HT-29 (cell line): ENCODE measurements at places on chromosomes 4 and X. TPM values are rescaled to one million over a fixed set of nuclear protein-coding genes. Genes with fewer than 3 reads are reported as not detected.

Gene TMSB15C
- total RNA-seq, result not detected in 2 replicates

Gene NDP
- not detected in 2 replicates for total RNA-seq

Gene DBET
- total RNA-seq, result not detected in 2 replicates

Gene TBX22
- not detected in 2 replicates for total RNA-seq

Gene BEX1
- not detected in 2 replicates for total RNA-seq

Gene ARSJ
- total RNA-seq, result 28.4 and 31.0 TPM in 2 replicates

Gene F9
- total RNA-seq, result not detected in 2 replicates

Gene ADH1A
- total RNA-seq, result not detected in 2 replicates

Gene DDX53
- total RNA-seq, result not detected in 2 replicates

Gene MAGEC2
- total RNA-seq, result not detected in 2 replicates

Gene ADRA2C
- total RNA-seq, result 0.53 TPM in 1 of 2 replicates, not detected in the other

Gene PLXNB3
- total RNA-seq, result 7.0 and 10.3 TPM in 2 replicates

Gene SORCS2
- total RNA-seq, result not detected in 2 replicates

Gene MAGEC1
- total RNA-seq, result not detected in 2 replicates

Gene EVC2
- not detected in 2 replicates for total RNA-seq

Gene RXFP1
- not detected in 2 replicates for total RNA-seq

Gene SMR3B
- not detected in 2 replicates for total RNA-seq

Gene MAMLD1
- total RNA-seq, result 0.08 and 0.15 TPM in 2 replicates

Gene TLR6
- 0.15 and 0.34 TPM in 2 replicates for total RNA-seq

Gene SMIM31
- total RNA-seq, result 0.05 and 0.25 TPM in 2 replicates

Gene JAKMIP1
- total RNA-seq, result not detected in 2 replicates

Gene REPS2
- 2.4 and 9.2 TPM in 2 replicates for total RNA-seq

Gene FAM184B
- total RNA-seq, result not detected in 2 replicates

Gene GPR78
- not detected in 2 replicates for total RNA-seq

Gene TLR8
- not detected in 2 replicates for total RNA-seq

Gene UGT2B15
- total RNA-seq, result 0.28 TPM in 1 of 2 replicates, not detected in the other

Gene MSMO1
- 24.5 and 39.6 TPM in 2 replicates for total RNA-seq

Gene MAGEA2
- total RNA-seq, result 0.94 TPM in 1 of 2 replicates, not detected in the other

Gene FRMD7
- total RNA-seq, result not detected in 2 replicates

Gene RIPPLY1
- 0.28 TPM in 1 of 2 replicates, not detected in the other for total RNA-seq

Gene SMIM10L2A
- 0.03 and 0.08 TPM in 2 replicates for total RNA-seq

Gene DCAF8L2
- not detected in 2 replicates for total RNA-seq

Gene C4orf36
- total RNA-seq, result 0.10 and 0.41 TPM in 2 replicates

Gene THAP6
- total RNA-seq, result 4.8 and 5.4 TPM in 2 replicates

Gene TLR10
- total RNA-seq, result not detected in 2 replicates

Gene POF1B
- 46.3 and 48.7 TPM in 2 replicates for total RNA-seq

Gene TMEM154
- 0.05 and 0.56 TPM in 2 replicates for total RNA-seq
